ENCODE measurements at places on chromosomes 6 and 20. TPM values are rescaled to one million over a fixed set of nuclear protein-coding genes. Genes with fewer than 3 reads are reported as not detected.

DNA sequence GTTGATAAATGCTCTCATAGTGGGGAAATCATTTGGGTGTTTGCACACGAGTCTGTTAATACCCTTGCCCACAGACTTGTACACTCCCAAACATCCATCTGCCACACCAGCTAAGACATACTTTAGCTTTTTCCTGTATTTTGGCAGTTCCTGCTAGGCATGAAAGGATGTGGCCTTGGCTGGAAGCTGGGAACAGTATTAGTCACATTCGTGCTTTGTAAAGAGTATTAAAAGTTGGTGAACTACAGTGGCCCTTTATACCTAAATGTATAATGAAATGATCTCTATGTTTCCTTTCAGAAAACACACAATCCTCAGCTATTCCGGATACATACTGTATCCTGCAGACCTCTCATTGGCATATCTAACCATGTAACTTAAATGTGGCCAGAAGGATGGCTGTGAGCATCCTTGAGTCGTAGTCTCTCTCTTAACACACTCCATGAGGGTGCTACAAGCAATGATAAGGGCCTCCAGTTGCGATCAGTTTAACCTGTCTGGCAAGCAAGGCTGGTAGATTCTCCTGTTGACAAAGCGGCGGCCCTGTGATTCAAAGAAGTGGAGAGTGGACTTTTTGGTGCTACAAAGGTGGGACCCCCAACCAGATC lies 1.5 kb downstream of the LEMD2 start:
- DNase-seq: no peak

Gene HTR1E
- not detected for total RNA-seq

DNA sequence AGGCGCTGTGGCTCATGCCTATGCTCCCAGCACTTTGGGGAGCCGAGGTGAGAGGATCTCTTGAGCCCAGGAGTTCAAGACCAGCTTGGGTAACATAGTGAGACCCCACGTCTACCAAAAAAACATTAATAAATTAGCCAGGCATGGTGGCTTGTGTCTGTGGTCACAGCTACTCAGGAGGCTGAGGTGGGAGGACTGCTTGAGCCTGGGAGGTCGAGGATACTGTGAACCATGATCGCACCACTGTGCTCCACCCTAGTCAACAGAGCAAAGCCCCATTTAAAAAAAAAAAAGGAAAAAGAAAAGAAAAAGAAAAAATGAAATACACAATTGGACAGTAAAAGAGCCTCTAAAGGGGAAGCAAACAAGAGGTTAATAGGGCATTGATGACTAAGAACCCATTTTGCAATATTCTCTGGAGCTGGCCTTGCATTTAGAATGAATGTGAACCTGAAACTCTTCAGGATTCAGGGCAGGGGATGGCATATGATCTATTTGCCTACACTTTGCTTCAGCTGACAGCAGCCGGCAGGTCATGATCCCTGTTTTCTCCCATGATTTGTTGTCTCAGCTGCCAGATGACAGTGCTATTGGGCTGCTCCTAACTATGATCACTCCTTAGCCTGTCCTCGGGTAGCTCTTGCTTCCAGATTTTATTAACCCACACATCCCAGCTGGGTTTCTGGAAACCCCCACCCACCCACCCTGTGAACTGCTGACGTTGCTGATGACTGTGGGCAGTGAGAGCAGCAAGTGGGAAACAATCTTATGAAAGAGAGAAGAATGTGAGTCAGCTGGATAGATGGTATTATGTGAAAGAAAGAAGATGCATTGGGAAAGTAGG lies 83.8 kb upstream of the ELOVL5 start:
- no peak for DNase-seq

Gene RBPJL
- total RNA-seq: not detected

GRCh38 chr6:168248148-168248620 lies 71.4 kb downstream of the DACT2 start:
- no peak for DNase-seq

GRCh38 chr6:166533205-166533824 lies 53.2 kb downstream of the RAMACL start:
- no peak for DNase-seq

- peak; percentile 87 for DNase-seq
Observed at GRCh38 chr6:132919045-132919860, 104.9 kb downstream of the RPS12 start.

GRCh38 chr20:62636446-62636845 lies 5.9 kb upstream of the SLCO4A1 start:
- no peak for DNase-seq

Gene PAQR8
- 24.3 TPM for total RNA-seq

- DNase-seq: peak; percentile 78
Observed at GRCh38 chr6:33313709-33314514, at the start of gene TAPBP. Gene TAPBP (minus strand): TSS chr6:33314078. CDS start chr6:33314041, 37 bp downstream.

Gene STMND1
- 0.27 TPM for total RNA-seq

GRCh38 chr20:61120595-61121515 lies 131.2 kb upstream of the CDH4 start:
- DNase-seq: peak; percentile 63

- no peak for DNase-seq
Observed at GRCh38 chr6:136117081-136117480, 133.0 kb downstream of the MTFR2 start.
